ENCODE measurements at places on chromosomes 7 and 10. TPM values are rescaled to one million over a fixed set of nuclear protein-coding genes. Genes with fewer than 3 reads are reported as not detected.

Gene SPAM1
- not detected for total RNA-seq

Gene TBC1D12
- total RNA-seq, result 26.3 TPM

Gene VENTX
- not detected for total RNA-seq

Gene ACHE
- 1.4 TPM for total RNA-seq

Gene TRPV5
- not detected for total RNA-seq

Gene GIMAP1
- total RNA-seq, result not detected

Measured in chondrocyte (in vitro differentiated cells).